Cortex of kidney (tissue), 1 donor: ENCODE measurements at places on chromosomes 16 and 17.

GRCh38 chr16:48833461-48833860, 223.5 kb upstream of the N4BP1 start:
- DNase-seq = no peak

DNA sequence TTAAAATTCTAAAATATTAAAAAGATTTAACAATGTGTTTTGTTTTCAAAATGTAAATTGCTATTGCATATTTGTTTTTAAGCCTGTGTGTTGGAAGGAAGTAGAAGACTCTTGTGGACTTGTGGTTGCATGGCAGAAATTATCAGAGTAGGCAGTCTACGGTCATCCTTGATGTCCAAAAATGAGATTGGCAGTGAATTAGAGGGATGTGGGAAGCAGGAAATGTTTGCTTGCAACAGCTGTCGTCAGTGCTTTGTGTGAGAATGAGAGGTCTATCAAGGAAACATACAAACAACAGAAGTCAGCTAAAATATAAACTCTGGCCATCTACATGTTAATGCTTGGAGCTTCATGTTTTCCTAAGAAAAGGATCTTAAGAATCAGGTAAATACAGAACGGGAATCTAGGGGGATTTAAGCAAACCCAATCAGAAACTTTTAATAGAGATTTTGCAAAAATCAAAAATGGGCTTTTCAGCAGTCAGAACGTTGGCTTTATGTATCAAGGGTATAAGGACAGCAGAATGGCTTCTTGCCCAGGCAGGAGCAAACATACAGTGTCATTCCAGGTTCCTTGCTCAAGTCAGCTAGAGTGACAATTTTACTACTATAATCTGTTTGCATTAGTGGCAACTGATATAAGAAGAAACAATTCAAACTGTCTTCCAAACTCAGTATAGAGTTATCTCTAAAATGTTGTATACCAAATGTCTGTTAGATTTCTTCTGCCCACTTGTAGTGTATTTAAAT, 196.7 kb downstream of the CYB561 start:
- no peak for DNase-seq

DNA sequence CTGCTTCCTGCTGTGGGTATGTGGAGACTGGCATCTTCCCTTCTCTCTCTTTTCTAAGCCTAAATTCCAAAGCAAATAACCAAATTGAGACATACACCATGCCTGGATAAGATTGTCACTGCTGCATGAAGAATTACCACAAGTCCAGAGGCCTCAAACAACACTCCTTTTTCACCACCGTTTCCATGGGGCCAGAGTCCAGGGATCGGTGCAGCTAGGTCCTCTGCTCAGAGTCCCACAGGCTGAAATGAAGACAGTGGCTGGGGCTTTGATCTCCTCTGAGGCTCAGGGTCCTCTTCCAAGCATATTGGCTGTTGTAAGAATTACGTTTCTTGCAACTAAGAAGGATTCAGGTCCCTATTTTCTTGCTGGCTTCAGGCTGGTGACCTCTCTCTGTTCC, 130.4 kb downstream of the SLC39A11 start:
- DNase-seq = no peak

DNA sequence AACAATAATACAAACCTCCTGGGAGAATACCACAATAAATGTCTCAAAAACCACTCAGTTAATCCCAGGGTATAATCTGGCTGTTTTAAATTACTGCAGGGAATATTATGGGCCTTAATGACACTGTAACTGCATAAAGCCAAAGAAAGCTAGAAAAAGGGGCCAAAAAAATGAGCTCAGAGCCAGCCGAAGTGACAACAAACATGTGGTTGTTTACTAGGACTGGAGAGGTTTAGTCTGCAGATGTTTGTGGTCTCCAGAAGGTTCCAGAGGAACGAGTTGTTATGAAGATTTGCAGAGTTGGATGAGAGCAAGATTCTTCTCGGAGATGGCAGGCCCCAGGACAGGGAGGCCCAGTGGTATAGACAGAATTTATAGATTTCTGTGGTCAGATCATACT, 97.1 kb upstream of the AKTIP start:
- DNase-seq = no peak

- DNase-seq = no peak
These were observed 6.1 kb downstream of the NOG start for GRCh38 chr17:56599566-56599965.

- no peak for DNase-seq
These were observed 243.3 kb downstream of the MSI2 start for GRCh38 chr17:57499648-57500049.

DNA sequence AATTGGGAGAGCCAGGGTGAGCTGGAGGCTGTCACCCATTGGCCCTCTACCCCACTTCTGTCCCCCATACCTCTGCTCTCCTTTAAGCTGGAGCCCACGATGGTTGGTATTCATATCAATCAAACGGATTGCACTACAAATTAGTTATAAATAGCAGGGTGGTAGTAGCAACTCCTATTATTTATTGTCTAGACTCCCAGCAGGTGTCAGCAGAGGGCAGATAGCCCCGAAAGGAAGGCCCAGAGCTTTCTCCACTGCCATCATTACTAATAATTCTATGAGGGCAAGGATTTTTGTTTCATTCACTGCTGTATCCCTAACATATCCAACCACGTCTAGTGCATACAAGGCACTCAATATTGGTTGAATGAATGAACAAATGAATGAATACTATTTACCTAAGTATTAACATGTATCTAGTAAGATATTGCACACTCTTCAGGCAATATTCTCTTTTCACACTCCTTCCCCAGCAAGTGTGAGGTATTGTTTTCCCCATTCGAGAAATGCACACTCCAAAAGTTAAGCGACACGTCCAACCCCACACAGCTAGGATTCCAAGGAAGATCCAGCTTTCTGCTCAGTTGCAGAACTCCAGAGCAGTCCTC, 6.3 kb downstream of the C17orf50 start:
- DNase-seq = no peak

GRCh38 chr17:42518755-42519545, 17.1 kb upstream of the NAGLU start:
- DNase-seq = no peak

- no peak for DNase-seq
These were observed 10.4 kb upstream of the SOX9 start for GRCh38 chr17:72110231-72110941.

- DNase-seq = no peak
These were observed 46.5 kb downstream of the SRCIN1 start for GRCh38 chr17:38559051-38559879.

GRCh38 chr17:38591759-38592241, 14.0 kb downstream of the SRCIN1 start:
- no peak for DNase-seq

- DNase-seq = no peak
These were observed 55.4 kb downstream of the TNFRSF13B start for GRCh38 chr17:16916557-16916920.

DNA sequence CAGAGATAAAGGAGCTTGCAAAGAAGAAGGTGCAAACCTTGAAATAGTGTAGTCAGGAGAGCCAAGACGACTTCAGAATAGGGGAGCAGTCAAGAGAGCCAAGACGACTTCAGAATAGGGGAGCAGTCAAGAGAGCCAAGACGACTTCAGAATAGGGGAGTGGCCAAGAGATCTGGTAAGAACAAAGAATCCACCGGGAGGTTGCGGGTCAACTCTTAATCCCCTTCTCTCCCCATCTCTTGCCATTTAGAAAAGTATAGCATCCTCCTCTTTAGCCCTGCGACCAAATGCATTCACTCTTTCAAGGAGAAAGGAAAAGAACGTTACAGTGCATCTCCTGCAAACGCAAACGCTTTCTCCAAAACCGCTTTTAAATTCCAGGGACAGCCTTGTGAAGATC, 713 bp downstream of the KNOP1 start:
- DNase-seq = no peak

GRCh38 chr17:56884483-56885311, 29.2 kb downstream of the TRIM25 start:
- DNase-seq = no peak

DNA sequence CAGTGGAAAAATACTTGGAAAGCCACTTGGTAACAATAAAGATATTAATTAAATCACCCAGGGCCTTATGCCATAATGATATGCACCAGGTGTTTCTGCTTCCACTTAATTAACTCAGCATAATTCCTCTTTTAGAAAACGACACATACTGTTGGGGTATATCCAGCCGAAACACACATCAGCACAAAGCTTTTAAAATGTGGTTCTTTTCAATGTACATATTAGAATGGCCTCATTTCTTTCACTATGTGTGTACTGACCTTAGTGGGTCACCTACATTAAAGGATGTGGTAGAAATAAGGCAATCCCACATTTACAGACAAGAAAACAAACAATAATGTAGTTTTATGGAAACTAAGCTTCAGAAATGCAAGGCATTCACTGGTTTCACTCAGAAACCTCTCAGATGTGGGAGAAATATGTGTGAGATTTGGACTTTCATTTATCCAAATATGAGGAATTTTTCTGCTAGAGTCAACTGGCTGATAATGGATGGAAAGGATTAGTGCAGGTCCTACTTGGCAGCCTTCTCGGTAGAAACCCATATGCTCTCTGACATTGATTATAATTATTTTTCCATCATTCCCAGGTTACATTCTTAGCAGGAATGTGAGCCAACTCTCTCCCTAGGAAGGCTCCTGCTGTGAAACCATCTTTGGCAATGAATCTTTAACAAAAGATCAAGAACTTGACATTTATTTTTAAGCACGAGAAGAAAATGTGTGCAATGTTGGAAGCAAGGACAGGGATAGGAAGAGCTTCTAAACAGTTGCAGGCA, 66.7 kb upstream of the DHX40 start:
- no peak for DNase-seq

GRCh38 chr17:6249732-6250131, 179.6 kb downstream of the WSCD1 start:
- DNase-seq = no peak

- no peak for DNase-seq
These were observed 61.1 kb downstream of the TOM1L2 start for GRCh38 chr17:17911001-17911613.

DNA sequence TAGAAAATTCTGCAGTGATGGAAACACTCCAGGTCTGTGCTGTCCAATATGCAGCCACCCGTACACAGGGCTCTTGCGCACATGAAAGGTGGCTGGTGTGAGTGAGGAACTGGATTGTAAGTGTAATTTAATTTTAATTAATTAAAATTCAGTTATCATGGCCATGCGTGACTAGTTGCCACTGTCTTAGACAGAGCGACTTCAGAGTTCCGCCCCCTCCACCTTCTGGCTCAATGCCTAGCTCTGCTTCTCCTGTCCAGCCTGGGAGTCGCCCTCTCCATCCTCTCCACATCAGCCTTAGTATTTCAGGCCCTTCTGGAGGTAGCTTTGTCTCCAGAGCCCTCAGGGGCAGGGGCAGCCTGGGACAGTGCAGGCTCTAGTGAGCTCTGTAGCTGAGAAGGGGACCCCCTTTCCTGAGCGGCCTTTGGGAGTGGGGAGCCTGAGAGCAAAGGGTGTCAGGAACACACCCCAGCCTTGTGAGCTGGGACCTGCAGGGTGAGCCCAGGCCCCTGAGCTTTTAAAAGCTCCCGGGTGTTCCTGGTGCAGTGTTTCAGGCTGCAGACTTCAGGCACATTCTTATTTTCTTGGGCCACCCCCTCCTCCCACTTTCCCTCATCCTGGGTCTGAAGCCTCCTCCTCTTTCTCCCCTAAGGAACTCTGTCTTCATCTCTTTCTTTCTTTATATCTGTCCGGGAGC, 99.4 kb downstream of the IRF8 start:
- DNase-seq = no peak

DNA sequence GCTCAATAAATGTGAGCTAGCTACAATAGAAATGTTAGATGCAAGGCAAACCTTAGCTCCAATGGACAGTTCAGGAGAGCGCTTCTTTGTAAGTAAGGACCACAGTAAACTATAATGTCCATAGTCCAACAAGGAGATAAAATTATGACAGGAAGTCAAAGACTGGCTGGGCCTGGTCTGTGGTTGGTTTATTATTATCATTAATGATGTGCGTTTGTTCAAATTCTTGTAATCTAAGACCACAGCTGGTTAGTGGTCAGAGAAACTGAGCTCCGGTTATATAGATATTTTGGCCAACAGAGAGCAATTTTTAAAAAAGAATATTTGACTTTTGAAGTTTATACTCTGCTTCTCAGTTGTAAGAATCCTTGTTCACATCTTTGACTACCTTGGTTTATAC, 4.7 kb upstream of the CMTM2 start:
- no peak for DNase-seq

DNA sequence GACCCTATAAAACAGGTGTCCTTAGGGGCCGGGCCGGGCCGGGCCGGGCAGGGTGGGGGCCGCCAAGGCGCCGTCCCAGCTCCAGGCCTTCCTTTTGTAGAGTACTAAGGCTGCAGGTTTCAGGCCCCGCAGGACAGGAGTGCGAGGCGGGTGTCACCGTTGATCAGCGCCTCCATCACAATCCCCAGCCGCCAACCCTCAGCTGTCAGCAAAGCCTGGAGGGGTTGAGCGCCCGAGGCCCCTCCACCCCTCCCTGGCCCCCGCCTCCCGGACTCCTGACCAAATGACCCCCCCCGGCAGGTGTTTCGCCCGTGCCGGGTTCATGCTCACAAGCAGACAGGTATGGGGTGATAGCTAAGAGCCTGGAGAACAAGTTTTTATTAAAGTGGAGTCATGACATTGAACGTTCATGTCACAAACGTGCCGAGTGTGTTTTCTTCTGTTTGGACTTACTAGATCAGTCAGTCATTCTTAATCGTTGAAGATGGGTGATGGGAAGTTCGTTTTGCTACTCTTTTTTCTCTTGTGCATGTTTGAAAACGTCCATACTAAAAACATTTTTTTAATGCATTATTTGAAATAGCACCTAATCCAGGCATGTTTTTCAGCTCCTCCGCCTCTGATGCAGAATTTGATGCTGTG, 534 bp downstream of the ARL2BP start:
- no peak for DNase-seq

DNA sequence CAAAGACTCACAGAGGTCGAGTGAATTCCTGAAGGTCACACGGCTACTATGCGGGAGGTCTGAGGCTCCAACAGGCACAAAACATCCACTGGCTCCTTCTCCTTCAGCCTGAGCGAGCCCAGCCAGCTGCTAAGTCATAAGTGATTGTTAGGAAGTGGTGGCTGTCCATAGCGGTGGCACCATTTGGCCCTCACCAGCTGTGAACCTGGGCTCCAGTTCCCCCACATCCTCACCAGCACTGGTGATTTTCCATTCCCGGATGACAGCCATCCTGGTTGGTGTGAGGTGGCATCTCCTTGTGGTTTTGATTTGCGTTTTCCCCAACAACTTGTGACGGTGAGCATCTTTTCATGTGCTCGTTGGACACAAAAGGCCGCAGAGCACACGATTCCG, 302.8 kb downstream of the FOXL1 start:
- DNase-seq = no peak
